ENCODE measurements at places on chromosomes 4 and X. TPM values are rescaled to one million over a fixed set of nuclear protein-coding genes. Genes with fewer than 3 reads are reported as not detected.
A peak's percentile ranks its signal among the peaks of the same experiment; 100 is the strongest.

The XK gene
- total RNA-seq, result 32.4 TPM

The MAGEA11 gene
- total RNA-seq, result not detected

The TCEAL7 gene
- 5.8 TPM for total RNA-seq

The MND1 gene
- 3.5 TPM for total RNA-seq

- no peaks in the 10 kb centered on the region for H3K27me3 ChIP-seq
- no peaks in the 10 kb centered on the region for H3K4me1 ChIP-seq
- H3K36me3 ChIP-seq, result no peaks in the 10 kb centered on the region
- H3K27ac ChIP-seq, result no peak overlapping the region
These were observed 139.2 kb downstream of the PCDH18 start for GRCh38 chr4:137393044-137393443.

DNA sequence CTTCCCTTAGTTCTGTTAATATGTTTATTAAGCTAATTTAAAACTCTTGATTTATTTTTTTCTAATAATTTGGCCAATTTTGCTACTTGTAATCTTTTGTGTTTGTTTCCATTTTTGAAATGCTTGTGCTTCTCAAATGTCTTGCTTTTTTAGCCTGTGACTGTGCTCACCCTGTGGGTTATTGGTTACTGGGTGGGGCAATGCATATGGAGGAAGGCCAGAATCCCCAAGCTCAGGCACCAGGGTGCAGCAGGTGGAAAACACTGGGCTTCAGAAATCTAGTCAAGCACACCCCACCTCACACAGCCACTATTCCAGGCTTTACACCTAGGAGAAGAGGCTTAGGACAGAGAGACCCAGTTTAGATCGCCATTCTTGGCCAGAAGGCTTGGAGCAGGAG, 33.1 kb downstream of the ETNPPL start:
- no peaks in the 10 kb centered on the region for H3K4me1 ChIP-seq
- H3K36me3 ChIP-seq, result no peaks in the 10 kb centered on the region
- no peak overlapping the region for H3K4me3 ChIP-seq
- no peaks in the 10 kb centered on the region for H3K27me3 ChIP-seq

GRCh38 chrX:13257223-13258051, 62.4 kb downstream of the ATXN3L start:
- no peak overlapping the region for H3K4me3 ChIP-seq
- no peak overlapping the region for H3K27ac ChIP-seq
- DNase-seq, result no peak
- no peaks in the 10 kb centered on the region for H3K4me1 ChIP-seq
- no peaks in the 10 kb centered on the region for H3K27me3 ChIP-seq

DNA sequence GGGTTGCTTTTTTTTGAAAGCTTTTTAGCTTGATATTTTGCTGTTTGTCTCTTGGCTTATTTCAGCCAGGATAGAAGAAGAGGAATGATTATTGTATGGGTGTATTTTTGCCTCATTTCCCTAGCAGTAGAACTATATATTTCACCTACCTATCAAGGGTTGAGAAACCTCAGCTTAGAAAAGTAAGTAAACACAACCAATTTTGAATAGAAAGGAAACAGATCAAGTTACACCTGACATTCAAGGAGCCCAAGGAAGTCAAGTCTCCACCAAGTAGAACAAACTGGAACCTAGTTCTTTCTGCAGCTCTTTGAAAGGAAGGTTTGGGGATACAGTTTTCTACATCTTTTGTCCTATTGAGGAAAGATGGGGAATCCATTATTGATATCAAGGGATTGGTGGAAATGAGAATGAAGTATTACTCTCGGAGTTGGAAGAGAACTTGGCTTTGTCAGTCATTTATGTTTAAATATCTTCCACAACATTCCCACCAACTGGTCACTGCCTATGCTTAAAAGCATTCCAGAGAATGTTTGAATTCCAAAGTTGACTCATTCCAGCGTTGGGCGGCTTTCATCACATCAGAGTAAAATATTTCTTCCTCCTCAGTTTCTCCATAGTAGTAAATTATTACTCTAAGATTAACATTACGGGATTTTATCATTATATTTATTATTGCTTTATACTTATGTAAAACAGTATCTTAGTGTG, 207.8 kb upstream of the CNKSR2 start:
- H3K4me3 ChIP-seq, result no peak overlapping the region
- H3K36me3 ChIP-seq, result no peaks in the 10 kb centered on the region
- H3K27me3 ChIP-seq, result no peaks in the 10 kb centered on the region
- DNase-seq, result no peak
- H3K27ac ChIP-seq, result no peak overlapping the region

DNA sequence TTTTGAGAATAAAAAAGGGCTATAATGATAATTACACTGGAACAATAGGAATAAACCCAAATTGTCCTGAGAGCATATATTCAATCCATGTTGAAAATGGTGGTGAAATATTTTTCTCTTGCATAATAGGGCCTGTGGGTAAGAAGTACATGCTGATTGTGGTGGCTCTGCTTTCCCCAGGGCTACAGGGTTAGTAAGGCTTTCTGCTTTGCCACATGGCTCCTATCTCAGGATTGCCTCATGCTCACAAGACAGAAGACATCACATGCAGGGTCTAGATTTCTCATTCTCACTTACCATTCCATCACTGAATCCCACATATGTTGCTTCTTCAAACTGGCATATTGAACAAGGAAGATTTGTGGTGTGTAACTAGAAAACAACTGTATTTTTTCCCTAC, 12.4 kb upstream of the VEGFC start:
- DNase-seq, result no peak
- H3K27me3 ChIP-seq, result no peaks in the 10 kb centered on the region
- H3K36me3 ChIP-seq, result no peaks in the 10 kb centered on the region
- H3K4me1 ChIP-seq, result no peaks in the 10 kb centered on the region

- DNase-seq, result no peak
- H3K27ac ChIP-seq, result no peak overlapping the region
- no peaks in the 10 kb centered on the region for H3K36me3 ChIP-seq
- H3K27me3 ChIP-seq, result no peaks in the 10 kb centered on the region
- H3K4me3 ChIP-seq, result no peak overlapping the region
- H3K4me1 ChIP-seq, result no peaks in the 10 kb centered on the region
These were observed 52.3 kb upstream of the PDK3 start for GRCh38 chrX:24412637-24413363.

- DNase-seq, result no peak
- no peak overlapping the region for H3K4me3 ChIP-seq
- no peaks in the 10 kb centered on the region for H3K4me1 ChIP-seq
- H3K27ac ChIP-seq, result no peak overlapping the region
These were observed 894.8 kb upstream of the EPHA5 start for GRCh38 chr4:66564901-66565651.

- no peaks in the 10 kb centered on the region for H3K4me1 ChIP-seq
- no peaks in the 10 kb centered on the region for H3K36me3 ChIP-seq
- no peak for DNase-seq
- H3K27ac ChIP-seq, result no peak overlapping the region
These were observed 21.8 kb upstream of the PIN4 start for GRCh38 chrX:72159769-72160168.

- DNase-seq, result no peak
- no peaks in the 10 kb centered on the region for H3K27me3 ChIP-seq
- no peak overlapping the region for H3K27ac ChIP-seq
- H3K4me3 ChIP-seq, result no peak overlapping the region
- no peaks in the 10 kb centered on the region for H3K4me1 ChIP-seq
These were observed 77.2 kb upstream of the HSD17B10 start for GRCh38 chrX:53511322-53511721.

DNA sequence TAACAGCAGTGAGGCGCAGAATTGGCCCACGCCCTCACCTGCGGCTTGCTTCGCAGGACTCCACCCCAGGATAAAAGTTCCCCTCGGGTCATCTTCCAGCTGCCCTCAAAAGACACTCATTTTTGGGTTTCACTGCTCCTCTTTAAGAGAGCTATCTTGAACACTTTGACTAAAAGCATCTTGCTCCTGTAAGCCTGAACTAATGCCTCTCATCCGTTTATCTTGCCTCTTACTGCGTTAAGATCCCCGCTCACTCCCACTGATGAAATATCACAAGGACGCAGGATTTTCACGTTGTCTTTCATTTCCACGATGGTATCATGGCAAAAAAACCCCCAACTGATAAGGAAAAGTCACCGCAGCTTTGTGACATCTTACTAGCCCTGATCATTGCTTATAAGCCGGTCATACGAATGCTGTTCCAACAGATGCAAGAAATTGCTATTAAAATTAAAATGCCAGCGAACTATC, 591 bp upstream of the ACSL4 start:
- H3K4me1 ChIP-seq, result no peaks in the 10 kb centered on the region
- DNase-seq, result no peak
- H3K4me3 ChIP-seq, result peak overlapping the region; percentile 84
- H3K27ac ChIP-seq, result peak overlapping the region; percentile 86
- no peaks in the 10 kb centered on the region for H3K27me3 ChIP-seq

DNA sequence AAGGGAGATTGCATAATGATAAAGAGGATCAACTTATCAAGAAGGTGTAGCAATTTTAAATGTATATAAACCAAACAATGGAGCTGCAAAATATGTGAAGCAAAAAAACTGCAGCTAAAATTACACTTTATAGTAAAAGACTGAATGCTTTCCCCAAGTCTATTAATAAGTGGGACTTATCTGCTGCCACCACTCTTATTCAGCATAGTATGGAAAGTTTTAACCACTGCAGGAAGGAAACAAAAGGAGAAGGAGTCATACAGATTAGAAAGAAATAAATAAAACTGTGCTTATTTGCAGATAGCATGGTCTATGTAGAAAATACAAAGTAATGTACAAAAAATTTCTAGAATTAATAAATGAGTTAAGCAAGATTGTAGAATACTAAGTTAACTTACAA, 94.1 kb upstream of the GK2 start:
- H3K4me1 ChIP-seq, result no peaks in the 10 kb centered on the region
- no peaks in the 10 kb centered on the region for H3K27me3 ChIP-seq
- H3K4me3 ChIP-seq, result no peak overlapping the region
- no peak overlapping the region for H3K27ac ChIP-seq
- DNase-seq, result no peak
- no peaks in the 10 kb centered on the region for H3K36me3 ChIP-seq

- peak overlapping the region; percentile 22 for H3K27ac ChIP-seq
- no peak for DNase-seq
- no peak overlapping the region for H3K4me3 ChIP-seq
- H3K36me3 ChIP-seq, result no peaks in the 10 kb centered on the region
- no peaks in the 10 kb centered on the region for H3K27me3 ChIP-seq
- peaks cover 12% of the 10 kb centered on the region for H3K4me1 ChIP-seq
These were observed 70.9 kb upstream of the CBR4 start for GRCh38 chr4:169080981-169081380.

DNA sequence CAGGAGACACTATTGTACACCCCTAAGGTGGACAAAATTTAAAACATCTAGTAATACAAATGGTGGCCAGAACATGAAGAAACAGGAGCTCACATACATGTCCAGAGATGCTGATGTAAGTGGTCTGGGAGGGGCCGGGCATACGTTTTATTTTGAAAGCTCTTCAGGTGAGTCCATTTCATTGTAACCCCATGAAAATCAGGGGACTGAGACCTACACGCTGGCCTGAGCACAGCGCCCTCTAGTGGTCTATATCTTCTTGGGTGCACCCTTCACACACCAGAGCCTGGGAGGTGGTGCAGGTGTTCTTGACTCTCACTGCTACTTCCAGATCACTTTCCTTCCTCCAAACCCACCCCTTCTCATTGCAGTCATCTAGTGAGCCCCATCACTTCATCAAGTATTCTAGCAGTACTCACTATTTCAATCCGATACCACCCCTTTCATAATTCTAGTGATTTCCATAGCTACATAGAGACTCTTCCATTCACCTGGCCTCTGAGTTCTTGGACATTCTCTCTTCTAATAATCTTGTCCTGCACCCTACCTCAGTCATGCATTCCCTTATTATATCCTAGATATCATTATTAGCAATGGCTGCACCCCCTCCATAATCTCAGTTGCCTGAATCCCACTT, 4.3 kb upstream of the TLR6 start:
- H3K4me1 ChIP-seq, result no peaks in the 10 kb centered on the region
- no peaks in the 10 kb centered on the region for H3K36me3 ChIP-seq
- no peaks in the 10 kb centered on the region for H3K27me3 ChIP-seq

DNA sequence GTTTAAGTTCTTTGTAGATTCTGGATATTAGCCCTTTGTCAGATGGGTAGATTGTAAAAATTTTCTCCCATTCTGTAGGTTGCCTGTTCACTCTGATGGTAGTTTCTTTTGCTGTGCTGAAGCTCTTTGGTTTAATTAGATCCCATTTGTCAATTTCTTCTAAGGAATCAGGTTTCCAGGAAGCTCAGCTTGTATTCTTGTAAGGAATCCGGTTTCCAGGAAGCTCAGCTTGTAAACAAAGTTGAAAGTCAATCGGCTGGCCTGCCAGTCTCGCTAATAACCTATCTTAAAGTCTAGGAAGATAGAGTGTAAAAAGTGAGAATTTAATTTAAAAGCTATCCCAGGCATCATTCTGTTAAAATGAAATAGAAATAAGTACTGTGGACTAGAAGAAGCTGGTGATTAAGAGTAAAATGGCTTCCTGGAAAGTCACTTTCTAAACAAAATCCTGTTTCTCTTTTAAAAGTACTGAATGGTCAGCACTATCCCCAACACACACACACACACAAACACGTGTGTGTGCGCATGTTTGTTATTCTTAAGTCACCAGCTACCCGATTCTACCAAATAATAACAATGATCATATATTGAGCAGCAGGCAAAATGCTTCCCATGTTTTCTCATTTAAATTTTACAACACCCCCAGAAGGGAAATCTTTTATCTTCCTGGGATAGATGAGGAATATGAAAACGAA, 171.7 kb downstream of the PAPSS1 start:
- no peak for DNase-seq
- H3K27me3 ChIP-seq, result no peaks in the 10 kb centered on the region
- H3K27ac ChIP-seq, result no peak overlapping the region
- H3K4me3 ChIP-seq, result no peak overlapping the region
- H3K36me3 ChIP-seq, result no peaks in the 10 kb centered on the region
- H3K4me1 ChIP-seq, result no peaks in the 10 kb centered on the region

- H3K27ac ChIP-seq, result peak within 1 kb of the TSS; percentile 57
- no peaks in the 10 kb centered on the region for H3K36me3 ChIP-seq
- no peaks in the 10 kb centered on the region for H3K4me1 ChIP-seq
These were observed at the start of gene ALPK1 for GRCh38 chr4:112296949-112297880. ALPK1 (plus strand) TSS chr4:112297369.

DNA sequence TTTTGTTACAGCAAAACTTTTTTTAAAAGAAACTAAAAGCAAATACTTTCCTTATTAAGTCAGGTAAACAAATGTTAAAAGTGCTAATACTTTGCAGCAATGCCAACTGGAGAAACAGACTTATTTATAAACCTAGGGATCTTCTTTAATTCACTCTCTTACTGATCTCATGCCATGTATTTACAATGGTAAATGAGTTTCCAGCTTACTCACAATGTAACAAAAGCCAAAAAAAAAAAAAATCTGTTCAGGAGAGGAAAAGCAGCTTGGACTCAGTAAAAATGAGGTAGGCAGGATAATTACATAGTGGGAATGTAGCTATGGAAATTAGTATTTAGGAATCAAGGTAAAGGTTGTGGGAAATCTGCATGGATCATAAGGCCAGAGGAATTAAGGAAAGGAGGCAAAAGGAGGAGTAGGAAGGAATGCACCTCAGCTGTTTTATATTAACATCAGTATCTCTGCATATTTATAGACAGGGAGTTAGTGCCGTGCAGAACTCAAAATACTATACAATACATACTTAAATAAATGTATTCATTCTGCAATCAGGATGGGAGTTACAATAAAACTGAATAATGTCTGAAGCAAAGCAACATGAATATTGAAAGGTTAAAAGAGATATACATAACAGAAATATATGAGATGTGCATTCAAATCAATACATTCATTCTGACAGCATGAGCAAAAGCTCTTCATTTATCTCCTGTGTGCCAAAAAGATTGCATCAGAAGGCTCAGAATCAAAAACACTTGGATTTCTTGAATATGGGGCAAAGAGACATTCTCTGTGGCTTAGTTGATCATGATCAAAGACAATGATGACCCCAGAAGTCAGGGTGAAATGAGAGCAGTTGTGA, 57.9 kb upstream of the ETNPPL start:
- no peak overlapping the region for H3K27ac ChIP-seq
- H3K4me1 ChIP-seq, result no peaks in the 10 kb centered on the region
- no peaks in the 10 kb centered on the region for H3K36me3 ChIP-seq
- DNase-seq, result no peak
- H3K27me3 ChIP-seq, result no peaks in the 10 kb centered on the region
